ENCODE measurements at places on chromosomes 3 and 15.
A peak's percentile ranks its signal among the peaks of the same experiment; 100 is the strongest.

- DNase-seq: no peak
Observed at GRCh38 chr3:83216919-83217594, 1455.6 kb upstream of the GBE1 start.

GRCh38 chr3:42169579-42170120, 78.5 kb downstream of the TRAK1 start:
- no peak for DNase-seq

GRCh38 chr3:121958801-121959200, 63.2 kb downstream of the ILDR1 start:
- no peak for DNase-seq

- DNase-seq: no peak
Observed at GRCh38 chr3:60756241-60757030, 494.8 kb downstream of the FHIT start.

DNA sequence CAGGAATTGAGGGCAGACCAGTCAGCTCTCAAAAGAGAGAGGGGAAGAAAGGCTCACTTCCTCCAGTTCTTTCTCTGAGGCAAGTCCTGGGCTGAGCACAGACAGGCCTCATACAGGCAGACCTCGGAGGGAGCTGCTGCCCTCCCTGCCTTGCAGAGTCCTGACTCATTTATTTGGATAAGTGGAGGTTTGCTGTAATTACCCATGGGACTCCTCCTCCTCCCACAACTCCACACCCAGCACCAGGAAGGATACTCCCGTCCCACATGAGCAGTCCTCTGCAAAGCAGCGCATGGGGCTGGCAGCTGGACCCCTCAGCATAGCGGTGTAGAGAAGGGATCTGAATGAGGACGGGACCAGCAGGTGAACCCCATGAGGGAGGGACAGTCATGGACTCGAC, 13.4 kb upstream of the SCN10A start:
- DNase-seq: no peak

DNA sequence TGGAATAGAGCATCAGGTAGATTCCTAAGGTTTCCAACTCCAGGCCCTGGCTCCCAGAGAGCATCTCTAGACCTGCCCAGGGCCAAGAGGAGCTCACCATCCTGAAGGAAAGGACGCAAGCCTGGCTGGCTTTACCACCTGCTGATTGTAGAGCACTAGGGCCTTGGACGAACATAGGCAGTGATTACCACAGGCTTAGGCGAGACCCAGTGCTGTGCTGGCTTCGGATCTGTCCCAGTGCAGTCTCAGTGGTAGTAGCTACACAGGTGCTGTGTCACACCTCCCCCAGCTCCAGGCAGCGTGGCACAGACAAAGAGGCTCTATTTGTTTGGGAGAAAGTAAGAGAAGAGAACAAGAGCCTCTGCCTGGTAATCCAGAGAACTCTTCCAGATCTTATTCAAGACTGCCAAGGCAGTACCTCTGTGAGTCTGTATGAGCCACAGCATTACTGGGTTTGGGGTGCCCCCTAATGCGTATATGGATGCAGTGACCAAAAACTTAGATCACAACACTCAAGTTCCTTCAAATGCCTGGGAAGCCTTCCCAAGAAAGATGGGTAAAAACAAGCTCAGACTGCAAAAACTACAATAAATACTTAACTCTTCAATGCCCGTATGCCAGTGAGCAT, 25.4 kb downstream of the ISG20 start:
- no peak for DNase-seq

- DNase-seq: no peak
Observed at GRCh38 chr3:49591615-49592014, 37.3 kb downstream of the BSN start.

DNA sequence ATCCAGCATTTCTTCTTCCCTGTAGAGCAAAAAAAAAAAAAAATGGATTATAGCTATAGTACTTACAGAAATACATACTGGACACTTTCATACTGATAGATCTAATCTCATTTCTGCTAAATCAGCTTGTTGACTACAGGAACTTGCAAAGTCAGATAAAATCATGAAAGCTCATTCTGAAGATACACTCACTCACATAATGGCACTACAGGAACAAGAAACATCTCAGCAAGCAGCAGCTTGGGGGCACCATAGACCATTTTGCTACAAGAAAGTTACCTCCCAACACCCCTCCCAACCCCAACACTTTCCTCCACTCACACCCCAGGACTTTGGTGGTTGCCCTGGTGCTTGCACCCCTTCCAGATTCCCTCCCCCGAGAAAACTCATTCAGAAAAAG, 4.6 kb downstream of the MYH15 start:
- no peak for DNase-seq

DNA sequence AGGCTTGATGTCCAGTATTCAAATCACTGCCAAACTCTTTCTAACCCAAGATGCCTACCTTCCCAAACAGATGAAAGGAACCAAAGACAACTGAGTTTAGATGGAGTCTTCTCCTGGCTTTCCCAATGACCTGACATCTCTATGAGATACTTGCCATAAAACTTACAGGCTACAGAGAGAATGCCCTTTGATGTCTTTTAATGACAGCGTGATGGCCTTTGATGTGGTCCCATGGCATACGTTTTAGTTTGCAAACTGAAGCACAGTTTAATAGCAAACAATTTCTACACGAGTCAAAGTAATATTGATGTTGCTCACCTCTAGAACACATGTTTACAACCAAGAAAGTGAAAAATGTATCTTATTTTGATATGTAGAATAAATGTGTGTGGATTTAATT, 73.2 kb downstream of the ZIC4 start:
- no peak for DNase-seq

- no peak for DNase-seq
Observed at GRCh38 chr15:98900356-98900755, 107.2 kb downstream of the PGPEP1L start.

DNA sequence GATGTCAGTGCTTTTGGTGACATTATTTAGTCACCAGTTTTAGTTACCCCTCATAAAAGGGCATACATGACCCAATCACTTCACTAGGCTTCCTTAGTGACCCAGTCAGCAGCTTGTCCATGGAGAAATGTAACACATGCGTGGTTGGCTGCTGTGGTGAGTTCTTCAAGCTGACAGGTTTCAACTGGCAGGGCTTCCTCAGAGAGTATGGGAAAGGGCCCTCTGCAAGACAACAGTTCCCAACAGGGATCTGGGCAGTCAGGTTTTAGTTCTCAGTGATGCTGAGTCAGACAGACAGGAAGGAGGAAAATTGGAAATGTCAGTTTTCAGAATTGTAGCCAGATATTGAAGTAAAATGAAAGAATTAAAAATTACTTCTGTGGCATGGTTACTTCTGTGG, 282.5 kb downstream of the TBL1XR1 start:
- no peak for DNase-seq

DNA sequence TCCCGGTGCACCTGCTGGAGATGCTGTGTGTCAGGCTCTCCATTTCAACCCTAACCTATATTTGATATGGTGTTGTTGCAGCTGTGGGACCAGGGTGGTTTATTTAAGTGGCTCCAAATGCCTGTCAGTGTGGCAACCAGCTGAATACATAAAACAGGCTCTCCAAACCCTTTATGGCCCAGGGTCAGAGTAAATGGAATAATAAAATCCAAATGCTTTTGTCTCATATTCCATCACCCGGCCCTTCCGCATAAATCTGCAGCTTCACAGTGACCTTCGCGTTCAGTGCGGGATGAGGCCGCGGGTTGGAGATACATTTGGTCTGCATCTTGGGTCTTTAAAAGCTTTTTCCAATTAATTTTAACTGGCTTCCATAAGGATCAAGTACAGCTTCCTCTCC, 382.1 kb upstream of the NR2F2 start:
- DNase-seq: no peak

GRCh38 chr3:56303487-56303886, 164.8 kb downstream of the ERC2 start:
- DNase-seq: no peak

- no peak for DNase-seq
Observed at GRCh38 chr3:197268294-197268693, 30.1 kb downstream of the DLG1 start.

- no peak for DNase-seq
Observed at GRCh38 chr3:13268120-13268519, 152.0 kb downstream of the NUP210 start.

DNA sequence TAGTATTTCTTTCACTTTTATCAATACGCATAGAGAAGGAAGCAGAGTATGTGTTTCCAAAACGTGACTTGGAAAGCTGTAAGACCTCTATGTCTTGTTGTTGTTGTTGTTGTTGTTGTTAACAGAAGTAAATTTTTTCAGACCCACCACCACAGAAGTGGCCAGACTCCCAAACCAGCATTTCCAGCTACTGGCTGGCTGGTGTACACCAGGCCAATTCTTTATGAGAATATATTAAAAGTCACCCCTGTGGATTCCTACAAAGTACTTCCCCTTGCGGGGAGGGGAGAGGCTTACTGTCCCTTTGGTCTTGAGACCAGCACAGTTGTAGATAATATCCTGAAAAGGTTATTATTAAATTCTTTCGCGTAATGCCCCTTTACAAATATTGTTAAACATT, 1.6 kb upstream of the FOXP1 start:
- DNase-seq: peak; percentile 30

DNA sequence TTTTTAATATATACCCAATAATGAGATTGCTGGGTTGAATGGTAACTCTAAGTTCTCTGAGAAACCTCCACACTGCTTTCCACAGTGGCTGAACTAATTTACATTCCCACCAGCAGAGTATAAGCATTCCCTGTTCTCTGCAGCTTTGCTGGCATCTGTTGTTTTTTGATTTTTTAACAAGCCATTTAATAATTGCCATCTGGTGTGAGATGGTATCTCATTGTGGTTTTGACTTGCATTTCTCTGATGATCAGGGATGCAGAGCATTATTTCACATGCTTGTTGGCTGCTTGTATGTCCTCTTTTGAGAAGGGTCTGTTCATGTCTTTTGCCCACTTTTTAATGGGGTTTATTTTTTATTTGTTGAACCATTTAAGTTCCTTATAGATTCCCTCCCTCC, 75.0 kb upstream of the EPHB3 start:
- DNase-seq: no peak

DNA sequence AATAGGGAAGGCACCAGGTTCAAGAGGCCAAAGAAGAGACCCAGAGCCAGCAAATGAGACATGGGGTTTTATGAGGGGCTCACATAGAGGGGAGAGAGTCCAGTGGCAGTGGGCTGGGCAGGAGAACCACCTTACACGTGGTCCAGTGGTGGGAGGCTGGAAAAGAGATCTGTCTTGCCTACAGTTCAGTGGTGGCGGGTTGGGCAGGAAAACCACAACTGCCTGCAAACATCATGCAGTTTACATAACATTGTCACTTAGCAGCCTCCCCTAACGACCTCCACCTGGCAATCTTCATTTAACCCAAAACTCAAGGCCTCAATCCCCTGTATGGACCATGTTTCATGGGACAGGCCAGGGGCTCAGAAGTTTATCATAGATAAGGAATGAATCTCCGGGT, 29.1 kb downstream of the CRYGS start:
- DNase-seq: peak; percentile 64

GRCh38 chr3:111676211-111677006, 81.3 kb upstream of the ZBED2 start:
- DNase-seq: peak; percentile 28

DNA sequence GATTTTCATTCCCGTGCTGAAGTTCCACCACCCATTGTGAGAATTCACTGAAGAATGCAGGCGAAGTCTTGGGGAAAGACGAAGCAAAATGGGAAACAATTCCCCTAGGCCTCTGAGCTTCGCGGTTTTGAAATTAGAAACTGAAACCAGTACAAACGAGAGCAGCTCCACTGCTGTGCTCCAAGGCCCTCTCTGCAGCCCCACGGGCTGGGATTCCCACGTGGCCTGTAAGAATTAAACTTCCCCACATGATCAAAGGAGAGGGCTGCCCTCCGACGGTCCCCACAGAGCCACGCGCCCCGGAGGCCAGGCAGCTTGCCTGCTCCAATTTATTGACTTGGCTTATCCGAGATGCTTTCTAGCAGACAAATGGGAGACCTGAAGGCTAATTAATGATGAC, 144.0 kb downstream of the GREM1 start:
- DNase-seq: no peak

DNA sequence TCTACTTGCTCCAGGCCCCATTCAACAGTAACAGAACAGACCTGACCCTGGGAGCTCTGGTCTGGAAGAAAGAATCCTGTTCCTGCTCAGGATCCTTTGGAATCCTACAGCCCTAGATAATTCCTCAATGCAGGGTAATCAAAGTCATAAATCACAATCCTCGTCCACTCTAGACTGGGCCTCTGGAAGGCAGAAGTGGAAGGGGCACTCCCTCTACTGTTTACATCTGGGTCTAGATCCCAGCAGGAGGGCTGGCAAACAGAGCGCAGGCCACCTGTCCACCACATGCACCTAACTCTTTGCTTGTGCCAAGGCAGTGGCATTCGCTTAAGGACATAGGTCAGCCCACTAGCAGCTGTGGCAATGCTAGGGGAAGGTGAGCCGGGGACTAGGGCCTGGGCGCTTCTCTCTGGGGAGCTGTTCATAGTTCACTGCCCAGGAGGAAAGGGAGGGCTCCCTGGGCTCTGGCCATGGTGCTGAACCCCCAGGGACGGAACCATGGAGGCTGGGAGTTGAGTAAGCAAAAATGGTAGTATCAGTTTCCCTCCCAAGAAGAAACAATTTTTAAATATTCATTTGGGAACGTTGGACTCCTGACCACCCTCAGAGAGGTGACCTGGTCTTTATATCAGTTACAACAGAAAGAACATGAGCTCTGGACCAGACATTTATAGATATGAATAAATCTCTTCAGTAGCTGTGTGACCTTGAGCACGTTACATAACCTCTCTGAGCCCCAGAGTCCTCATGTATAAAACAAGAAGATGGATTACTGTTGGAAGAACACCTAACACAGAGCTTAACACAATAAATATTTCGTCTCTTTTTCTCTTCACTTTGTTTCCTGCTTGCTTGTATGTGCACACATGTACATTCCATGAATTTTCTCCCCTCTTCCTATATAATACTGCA, 90.2 kb downstream of the NTRK3 start:
- no peak for DNase-seq

DNA sequence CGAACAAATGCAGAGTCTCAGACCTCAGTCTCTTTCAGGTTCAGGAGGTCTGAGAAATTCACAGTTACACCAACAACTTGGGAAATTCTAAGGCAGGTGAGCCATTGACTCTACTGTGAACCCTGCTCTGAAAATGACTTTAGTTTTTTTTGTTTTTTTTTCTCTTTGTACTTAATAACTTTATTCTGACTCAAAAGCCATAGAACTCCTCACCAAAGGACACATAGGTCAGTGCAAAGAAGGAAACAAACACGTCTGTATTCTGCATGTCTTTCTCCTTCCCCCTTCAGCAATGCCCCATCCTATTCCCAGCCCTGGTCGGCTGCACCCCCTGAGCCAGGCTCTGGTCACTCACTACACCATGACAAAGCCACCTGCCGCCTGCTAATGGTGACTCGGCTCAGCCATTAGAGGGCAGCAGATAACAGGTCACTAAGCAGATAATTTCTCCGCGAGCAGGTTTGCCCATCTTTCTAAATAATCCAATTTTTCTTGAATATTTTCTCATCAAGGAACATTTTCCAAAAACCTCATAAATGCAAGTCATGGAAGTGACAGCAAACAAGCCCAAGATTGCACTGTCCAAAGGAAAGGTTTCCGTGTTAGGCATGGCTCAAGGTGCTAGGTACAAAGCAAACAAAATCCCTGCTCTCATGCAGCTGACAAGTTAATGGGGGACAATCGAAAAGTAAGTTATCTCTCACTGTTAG, 37.7 kb downstream of the TM4SF4 start:
- peak; percentile 56 for DNase-seq

Data from natural killer cell (primary cell).